ENCODE measurements at places on chromosomes 12 and 14.
A peak's percentile ranks its signal among the peaks of the same experiment; 100 is the strongest.

DNA sequence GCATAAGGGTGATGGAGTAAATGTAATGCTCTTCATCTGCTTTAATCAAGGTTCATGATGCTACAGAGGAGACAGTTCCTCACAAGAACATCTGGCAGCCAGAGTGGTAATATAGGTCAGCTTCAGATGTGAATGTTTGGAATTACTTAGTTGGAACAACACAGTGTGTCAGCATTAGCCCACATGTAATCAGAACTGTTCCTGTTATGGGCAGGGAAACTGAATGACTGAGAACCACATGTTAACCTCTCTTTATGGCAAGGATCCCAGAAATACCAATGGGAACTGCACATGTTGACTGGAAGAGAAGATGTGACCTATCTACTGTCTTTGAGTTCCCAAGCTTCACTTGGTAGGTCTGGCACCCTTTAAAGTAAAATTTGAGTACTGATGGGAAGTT is 390.1 kb upstream of the PDE3A start:
- no peak for DNase-seq

DNA sequence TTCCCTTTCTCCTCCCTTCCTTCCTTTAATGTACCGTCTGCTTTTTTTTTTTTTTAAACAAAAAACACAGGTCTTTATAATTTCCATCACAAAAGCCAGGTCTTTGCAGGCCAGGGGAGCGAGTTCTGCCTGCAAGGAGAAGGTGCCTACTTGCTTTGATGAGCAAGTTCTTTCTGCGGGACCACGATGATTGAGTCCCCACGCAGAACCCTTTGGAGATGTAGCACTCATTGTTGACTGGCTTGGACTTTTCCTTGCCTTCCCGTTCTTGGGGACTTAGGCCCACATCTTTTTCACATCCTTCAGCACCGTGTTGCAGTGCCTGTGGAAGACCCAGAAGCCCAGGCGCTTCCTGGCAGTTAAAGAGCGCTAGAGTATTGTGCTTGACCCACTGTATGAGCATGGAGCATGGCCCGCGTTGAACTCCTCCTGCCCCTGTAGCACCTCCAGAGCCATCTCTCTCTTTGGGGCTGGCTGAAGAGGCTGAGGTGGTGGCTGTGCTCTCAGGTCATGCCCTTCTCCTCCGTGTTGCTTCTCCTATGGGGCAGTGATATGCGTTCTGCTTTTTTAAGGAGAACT is 177.6 kb downstream of the EXOC5 start:
- no peak for DNase-seq

- no peak for DNase-seq
Measured at GRCh38 chr12:114499338-114499737, 93.4 kb upstream of the TBX5 start.

DNA sequence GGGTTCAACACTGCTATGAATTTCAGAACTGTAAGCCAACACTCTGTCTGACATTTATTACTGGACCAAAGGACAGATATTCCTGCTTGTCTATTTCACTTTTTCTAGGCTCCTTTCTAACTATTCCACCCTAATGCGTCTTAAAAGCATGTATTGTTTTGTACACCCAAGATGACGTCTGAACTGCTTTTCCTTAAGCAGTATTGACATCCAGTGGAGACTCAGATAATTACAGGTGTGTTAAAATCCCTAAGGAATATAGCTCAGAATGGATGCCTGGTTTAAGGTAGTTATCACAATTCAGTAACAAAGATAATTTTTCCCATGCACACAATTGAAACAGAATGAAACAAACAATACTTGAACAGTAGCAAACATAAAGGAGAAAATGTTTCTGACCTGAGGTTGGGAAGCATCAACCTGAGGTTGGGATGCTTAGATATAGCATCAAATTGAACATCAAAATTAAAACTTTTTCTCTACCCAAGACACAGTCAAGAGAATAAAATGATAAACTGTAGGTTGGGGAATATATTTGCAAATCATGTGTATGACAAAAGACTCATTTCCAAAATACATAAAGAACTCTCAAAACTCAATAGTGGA is 93.7 kb upstream of the PTPRR start:
- DNase-seq = no peak

- DNase-seq = no peak
Measured at GRCh38 chr12:4900327-4900726, 9.4 kb upstream of the KCNA1 start.

GRCh38 chr12:51329742-51330141 is 5.8 kb upstream of the BIN2 start:
- DNase-seq = no peak

- DNase-seq = no peak
Measured at GRCh38 chr14:98370352-98370751, 901.6 kb downstream of the BCL11B start.

GRCh38 chr12:24467226-24467625 is 481.7 kb downstream of the BCAT1 start:
- DNase-seq = no peak

- peak; percentile 26 for DNase-seq
Measured at GRCh38 chr12:19245666-19246065, 116.1 kb downstream of the PLEKHA5 start.

GRCh38 chr14:56894591-56894991 is 84.3 kb upstream of the OTX2 start:
- DNase-seq = no peak

DNA sequence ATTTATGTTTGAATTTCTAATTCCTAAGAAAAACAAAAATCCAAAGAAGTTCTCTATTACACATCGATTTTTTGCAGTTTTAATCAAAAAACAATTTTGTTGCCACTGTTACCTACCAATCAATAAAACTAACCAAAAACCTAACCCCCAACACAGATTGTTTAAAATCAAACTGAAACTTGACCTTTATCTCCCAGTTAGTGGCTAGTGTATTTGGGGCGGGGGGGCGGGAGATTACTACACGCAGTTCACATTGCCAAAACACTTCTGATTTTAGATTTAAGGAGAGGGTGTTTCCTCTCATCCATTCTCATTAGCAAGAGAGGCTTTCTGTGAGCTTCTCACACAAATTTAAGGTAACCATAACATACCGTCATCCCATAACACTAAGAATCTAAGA is 6.4 kb downstream of the CDC42BPB start:
- no peak for DNase-seq

DNA sequence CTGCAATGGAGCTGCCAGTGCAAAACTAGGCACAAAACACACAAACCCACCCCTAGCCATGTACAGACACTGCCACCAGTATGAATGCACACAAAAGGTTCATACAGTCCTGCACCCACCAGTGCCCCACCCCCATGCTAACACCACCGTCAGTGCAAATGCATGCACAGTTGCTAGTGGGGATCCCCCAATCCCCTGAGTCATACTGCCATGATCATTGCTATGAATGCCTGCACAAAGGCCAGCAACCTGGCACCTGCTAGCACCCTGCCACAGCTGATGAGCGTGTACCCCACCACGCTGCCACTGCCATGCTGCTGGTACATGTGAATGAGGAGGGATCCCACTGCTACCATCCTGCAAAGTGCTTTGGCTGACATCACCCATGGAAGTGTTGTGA is 23.9 kb downstream of the PZP start:
- DNase-seq = no peak

GRCh38 chr12:26830363-26830762 is 2.6 kb downstream of the ITPR2 start:
- DNase-seq = no peak

DNA sequence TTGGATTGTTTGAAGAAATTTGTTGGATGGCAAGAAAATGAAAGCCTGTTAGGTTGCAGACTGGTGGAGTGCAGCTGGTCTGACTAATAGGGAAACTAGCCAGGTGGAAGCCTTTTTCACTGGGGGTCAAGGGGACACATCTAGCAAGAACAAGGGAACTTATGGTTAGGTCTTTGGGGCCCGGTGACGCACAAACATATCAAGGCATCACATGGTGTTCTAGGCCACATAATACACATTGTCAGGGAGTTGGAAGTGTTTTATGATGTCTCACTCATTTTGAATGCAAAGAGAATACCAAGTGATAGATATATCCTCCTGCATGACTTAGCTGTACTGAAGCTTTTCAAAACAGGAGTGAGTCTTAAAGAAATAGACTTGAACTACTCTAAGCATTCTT is 351.2 kb downstream of the KCNH5 start:
- no peak for DNase-seq

- no peak for DNase-seq
Measured at GRCh38 chr12:56947633-56948456, 9.6 kb downstream of the RDH16 start.

DNA sequence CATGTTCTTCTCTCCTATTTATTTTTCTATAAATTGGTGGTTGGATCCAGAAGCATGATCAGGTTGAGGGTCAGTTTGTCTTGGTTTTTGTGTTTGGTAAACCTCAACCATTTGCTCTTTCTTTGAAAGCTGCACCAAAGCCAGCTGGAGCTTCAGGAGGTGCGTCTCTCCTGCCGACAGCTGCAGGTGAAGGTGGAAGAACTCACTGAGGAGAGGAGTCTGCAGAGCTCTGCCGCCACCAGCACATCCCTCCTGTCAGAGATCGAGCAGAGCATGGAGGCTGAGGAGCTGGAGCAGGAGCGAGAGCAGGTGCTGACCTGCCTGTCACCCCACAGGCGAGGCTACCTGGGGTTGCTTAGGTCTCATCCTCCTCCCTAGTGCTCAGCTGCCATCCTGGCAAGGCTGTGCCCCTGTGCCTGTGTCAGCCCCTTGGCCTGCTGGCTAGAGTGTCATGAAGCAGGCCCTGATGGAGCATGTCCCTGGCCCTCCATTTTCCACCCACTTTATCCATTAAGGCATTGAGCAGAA is 45.0 kb downstream of the RAB35 start:
- no peak for DNase-seq

DNA sequence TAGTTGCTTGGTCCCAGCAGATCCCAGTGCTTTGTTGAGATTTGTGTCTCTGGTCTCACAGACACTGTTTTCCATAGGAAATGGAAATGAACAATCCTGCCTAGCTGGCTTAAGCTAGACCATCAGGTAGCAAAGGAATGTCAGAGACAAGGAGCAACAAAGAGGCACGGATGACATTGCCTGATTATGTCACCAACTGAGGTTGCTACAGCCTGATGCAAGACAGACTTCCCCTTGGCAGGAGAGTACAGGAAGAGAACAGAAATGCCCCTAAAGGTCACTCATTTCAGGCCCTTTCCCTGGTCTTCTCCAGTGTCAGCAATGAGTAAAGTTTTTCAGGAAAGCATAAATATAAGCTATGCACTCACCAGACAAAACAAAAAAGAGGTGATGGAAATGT is 2.0 kb upstream of the PRB2 start:
- no peak for DNase-seq

- DNase-seq = peak; percentile 36
Measured at GRCh38 chr14:68363843-68364767, 428.8 kb downstream of the ZFP36L1 start.

GRCh38 chr12:55723516-55724225 is 3.5 kb downstream of the RDH5 start:
- DNase-seq = no peak

DNA sequence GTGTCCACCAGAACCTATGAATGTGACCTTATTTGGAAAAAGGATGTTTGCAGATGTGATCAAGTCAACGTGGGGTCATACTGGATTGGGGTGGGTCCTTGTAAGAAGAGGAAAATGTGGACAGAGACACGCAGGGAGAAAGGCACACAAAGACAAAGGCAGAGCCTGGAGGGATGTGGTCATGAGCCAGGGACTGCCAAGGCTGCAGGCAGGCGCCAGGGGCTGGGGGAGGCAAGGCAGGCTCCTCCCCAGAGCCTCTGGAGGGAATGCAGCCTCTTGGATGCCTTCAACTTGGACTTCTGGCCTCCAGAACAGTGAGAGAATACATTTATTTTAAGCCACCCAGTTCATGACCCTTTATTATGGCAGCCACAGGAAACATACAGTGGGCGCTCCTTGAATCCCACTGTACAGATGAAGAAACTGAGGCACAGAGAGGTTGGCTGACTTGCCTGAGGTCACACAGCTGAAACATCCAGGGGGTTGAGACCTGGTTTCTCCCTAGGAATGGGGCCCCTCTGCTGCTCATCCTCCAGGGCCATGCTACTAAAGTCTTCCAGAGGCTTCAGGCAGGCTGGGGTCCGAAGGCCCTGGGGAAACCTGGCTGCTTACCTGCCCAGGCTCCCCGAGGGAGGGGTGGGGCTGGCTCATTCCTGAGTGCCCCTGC is 99.7 kb downstream of the RFLNA start:
- no peak for DNase-seq

- DNase-seq = no peak
Measured at GRCh38 chr14:23351681-23352505, 794 bp downstream of the SLC22A17 start.

- no peak for DNase-seq
Measured at GRCh38 chr12:32252199-32253073, 145.8 kb downstream of the BICD1 start.

- no peak for DNase-seq
Measured at GRCh38 chr12:31663576-31663975, 4.1 kb downstream of the ETFBKMT start.

- DNase-seq = peak; percentile 49
Measured at GRCh38 chr12:95548539-95549391, 2.5 kb downstream of the USP44 start.

- no peak for DNase-seq
Measured at GRCh38 chr12:99611117-99611516, 36.4 kb upstream of the GARIN6 start.

DNA sequence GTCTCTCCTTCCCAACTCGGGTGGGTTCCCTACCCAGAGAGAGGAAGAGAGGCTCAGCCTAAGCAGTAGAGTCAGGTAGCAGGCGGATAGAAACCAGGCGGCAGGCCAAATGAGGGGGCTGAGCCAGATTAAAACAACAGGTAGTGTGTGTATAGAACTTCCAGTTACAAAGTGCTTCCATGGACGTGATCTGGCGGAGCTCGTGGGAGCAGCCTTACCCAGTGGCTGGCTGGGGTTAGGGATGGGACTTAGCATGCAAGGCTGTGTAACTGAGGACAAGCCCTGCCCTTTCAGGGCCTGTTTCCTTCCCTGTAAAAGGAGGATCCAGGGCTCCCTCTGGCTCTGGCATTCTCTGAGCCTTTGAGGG is 8.3 kb downstream of the KRT80 start:
- DNase-seq = no peak

DNA sequence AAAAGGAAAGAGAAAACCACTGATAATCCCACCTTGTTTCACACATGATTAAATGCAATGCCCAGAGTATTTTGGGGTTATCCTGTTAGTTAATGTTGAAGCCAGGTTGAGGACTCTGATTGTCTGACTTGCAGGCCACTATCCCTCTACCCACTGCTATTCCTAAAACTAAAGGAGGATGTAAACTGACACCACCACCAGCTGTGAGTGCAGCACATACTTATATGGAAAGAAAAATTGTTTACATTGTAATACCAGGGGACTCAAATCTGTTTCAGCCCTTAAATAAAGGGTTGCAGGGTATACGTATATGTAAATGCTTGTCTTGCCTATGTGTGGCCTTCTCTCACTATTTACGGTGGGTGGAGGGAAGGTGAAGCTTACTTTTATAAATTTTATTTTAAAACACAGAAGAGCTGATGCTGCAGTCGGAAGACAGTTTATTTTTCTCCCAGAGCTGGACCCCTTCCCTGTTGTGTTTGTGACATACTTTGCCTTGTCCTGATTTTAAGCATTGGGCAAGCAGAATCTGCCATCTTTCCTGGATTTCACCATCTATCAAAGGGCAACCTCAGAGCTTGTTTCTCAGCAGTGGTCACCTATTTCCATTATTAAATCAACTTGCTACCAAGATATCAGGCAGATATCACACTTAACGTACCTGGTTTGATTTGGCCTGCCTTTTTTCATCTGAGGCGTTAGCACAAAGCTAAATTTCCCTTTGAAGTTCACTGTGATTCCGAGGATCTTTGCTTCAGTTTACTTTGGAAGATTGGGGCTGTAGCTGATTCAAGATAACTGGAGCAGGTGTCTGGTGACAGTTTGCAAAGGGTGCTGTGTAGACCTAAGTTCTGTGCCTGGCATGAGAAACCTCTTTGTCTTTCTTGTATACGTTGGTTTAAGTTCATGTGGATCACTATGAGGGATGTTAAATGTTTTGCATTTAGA is 25.2 kb downstream of the DAAM1 start:
- DNase-seq = no peak

All from hematopoietic multipotent progenitor cell (in vitro differentiated cells).